ENCODE measurements at places on chromosomes 6 and 20. TPM values are rescaled to one million over a fixed set of nuclear protein-coding genes. Genes with fewer than 3 reads are reported as not detected.

DNA sequence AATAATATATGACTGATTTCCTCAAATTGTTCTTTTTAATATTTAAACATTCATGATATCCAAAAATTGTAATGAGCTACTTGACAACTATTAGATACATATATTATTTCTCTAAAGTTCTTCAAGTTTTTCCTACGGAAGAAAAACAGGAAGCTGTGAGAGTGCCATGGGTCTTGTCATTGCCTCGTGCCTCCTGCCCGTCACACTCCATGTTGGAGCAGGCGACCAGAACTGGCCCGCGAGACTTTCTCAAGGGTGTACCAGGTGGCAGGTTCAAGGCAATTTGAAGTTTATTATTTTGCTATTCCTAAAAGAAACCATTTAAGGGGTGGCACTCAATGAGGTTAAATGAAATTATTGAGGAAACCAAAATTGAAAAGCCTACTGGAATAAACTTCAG lies 337.2 kb downstream of the HACE1 start:
- no peak for DNase-seq

- no peak for DNase-seq
Measured at GRCh38 chr6:151103266-151103665, 136.5 kb upstream of the AKAP12 start.

DNA sequence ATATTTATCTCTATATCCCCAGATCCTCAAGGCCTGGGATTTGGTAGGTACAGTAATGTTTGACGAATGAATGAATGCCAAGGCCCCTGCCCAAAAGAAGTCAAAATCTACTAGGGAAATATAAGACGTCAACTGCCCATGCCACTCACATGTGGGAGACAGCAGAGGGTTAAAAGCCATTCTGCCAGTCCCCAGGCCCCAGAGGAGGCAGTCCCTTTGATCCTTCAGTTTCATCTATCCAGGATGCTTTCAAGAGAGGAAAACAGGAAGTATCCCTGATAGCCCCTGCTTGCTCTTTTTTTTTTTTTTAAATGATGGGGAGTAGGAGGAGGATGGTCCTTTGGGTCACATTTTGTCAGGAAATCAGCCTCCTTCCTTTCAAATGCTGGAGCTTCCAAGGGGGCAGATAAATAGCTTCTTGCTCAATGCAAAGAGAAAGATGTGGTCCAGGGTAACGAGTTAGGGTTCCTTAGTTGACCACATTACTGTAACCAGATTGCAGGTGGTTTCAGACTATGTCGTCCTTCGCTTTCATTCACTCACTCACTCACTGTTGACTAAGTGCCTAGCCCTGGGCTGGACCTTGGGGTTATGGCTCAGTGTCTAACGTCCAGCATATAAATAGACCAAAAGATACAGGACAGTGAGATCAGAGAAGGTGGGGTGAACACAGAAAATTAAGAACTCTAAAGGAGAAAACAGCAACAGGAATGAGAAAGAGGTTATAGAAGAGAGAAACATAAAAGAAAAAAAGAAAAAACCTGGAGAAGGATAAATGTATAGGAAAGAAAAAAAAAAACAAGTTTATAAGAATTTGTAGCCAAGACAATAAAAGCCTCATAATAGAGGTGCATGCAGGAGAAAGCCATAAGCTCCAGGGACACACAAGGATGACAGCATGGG lies 64.6 kb upstream of the PIM1 start:
- no peak for DNase-seq

Gene SLX4IP
- total RNA-seq = 10.3 TPM

Gene GLP1R
- total RNA-seq = not detected

Gene BMP7
- total RNA-seq = 0.02 TPM

Gene PRR18
- total RNA-seq = not detected

Gene RAET1G
- total RNA-seq = 20.6 TPM

Gene EMILIN3
- not detected for total RNA-seq

Measured in M059J (cell line).